ENCODE measurements at places on chromosomes 1 and 21.

DNA sequence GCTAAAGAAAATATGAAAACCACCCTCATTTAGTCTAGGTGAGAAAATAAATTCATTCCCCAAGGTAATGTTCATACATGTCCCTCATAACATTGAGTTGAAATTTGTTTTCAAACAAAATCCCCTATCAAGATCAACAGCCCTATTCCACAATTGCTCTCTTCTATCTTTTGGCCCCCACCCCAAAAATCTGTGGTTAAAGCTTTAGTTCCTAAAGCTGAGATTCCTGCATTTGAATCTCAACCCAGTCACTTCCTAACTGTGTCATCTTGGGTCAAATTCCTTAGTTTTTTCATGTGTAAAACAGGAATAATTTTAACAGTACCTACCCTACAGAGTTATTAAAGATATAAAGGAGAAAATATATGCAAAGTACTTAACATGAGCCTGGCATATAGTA is 22.0 kb downstream of the KIAA0319L start:
- DNase-seq = no peak

DNA sequence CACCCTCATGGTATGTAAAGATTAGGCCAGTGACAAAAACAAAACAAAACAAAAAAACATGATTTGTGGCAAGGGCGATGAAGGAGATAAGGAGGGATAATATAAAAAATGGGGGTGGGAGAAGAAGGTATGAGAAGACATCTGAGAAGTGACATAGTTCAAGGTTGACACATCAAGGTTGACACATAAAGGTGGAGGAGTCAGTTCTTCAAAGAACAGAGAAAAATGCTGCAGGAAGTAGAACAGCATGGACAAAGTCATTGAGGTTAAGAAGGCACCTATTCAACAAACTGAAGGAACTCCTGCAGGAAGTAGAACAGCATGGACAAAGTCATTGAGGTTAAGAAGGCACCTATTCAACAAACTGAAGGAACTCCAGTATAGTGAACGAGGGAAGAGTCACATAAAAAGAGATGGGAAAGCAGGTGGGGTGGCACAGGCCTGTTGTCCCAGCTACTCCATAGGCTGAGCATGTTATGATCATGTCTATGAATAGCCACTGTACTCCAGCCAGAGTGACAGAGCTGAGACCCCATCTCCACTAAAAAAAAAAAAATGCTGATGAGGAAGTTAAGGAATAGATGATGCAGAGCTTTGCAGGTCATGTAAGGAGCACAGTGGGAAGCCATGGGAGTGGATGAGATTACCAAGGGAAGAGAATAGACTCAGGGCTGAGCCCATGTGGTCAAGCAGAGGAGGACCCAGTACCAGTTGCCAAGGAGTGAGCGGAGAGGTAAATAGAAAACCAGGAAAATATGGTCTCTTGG is 101.5 kb downstream of the ZFYVE9 start:
- no peak for DNase-seq

- DNase-seq = no peak
Observed at GRCh38 chr1:29415861-29416260, 179.5 kb downstream of the PTPRU start.

DNA sequence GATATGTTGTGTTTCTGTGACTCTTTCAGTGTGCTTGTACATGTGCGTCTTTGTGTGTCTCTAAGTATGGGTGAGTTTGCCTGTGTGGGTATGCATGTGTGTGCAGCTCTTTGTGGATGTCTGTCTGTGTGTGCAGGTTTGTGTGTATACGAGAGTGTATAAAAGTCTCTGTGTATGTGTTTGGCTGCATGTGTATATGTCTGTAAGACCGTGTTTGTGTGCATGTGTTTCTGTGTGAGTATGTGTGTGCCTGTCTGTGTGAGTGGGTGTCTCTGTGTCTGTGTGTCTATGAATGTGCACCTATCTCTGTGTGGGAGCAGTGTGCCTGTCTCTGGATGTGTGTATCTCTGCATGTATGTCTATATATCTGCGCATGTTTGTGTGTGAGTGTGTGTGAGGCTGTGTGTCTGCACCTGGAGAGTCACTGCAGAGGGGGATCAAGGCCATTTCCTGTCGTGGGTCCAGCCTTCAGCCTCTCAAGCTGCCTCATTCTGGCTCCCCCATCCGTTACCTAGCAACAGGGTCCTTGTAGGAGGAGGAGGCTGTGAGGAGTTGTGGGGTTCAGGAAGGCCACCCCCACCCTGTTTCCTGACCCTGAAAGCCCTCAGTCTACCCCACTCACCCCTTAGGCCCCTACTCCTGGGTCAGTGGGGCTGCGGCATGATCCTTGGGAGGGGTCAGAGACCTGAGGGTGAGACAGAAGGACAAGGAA is 10.4 kb downstream of the FGR start:
- DNase-seq = no peak

DNA sequence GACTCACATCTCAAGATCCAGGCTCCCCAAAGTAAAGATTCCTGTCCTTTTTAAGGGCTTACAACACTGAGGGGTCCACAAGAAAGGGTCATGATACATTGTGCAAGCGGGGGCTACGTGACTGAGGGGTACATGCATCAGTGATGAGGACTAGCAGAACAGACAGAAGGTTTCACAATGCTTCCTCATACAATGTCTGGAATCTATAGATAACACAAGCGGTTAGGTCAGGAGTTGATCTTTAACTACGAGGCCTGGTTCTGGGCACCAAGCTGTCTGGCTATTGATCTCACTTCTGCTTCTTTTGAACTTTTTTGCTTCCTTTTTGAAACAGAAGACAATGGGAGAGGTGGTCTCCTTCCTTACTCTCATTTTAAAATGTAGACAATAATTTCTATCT is 718.6 kb downstream of the AMY1C start:
- DNase-seq = no peak

DNA sequence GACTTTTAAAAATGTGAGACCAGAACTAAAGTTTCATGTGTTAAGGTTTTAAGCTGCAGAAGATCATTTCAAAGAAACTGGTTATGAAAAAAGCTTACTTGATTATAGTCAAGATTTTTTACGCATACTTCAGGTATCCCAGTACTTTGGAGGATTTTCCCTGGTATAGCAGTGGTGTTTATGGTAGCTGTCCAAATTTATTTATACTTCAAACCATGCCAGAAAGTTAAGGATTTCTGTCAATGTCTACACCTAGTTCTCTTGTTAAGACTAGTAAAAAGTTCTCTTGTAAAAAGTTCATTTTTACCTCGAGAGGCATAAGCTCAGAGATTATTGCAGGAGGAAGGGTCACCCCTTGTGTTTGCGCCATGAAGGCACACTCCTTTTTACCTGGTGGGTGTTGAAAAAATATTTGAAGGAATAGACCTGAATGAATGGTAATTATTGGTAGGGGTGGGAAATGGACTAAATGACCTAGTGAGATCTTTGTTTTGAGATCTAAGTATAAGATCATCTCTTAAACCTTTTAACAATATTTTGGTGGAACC is 2.8 kb downstream of the DYRK1A start:
- DNase-seq = no peak

Data from stimulated activated CD4-positive, alpha-beta T cell treated with anti-CD3 and anti-CD28 coated beads, Interleukin-15, amount 100 ng/mL, for 1 hour (primary cell).